Kidney glomerular epithelial cell (primary cell): ENCODE measurements at places on chromosomes 4 and X.

- DNase-seq: no peak
Observed at GRCh38 chrX:14802943-14803710, 69.7 kb downstream of the FANCB start.

DNA sequence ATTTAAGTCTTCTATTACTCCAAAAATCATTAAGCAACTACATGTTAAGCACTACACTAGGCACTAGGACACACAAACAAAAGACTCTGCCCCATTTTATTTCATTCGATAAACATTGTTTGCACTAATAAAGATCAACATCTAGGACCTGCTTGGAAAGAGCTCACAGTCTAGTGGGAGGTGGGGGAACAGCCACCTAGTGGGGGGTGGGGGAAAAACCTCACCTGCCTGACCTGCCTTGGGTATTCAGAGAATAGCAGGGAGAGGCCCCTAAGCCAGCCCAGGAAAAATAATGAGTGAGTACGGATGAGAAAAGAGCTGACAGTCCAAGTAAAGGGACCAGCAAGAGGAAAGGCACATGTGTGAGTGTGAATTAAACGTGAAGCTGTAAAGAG is 52.2 kb downstream of the PRDM5 start:
- no peak for DNase-seq

DNA sequence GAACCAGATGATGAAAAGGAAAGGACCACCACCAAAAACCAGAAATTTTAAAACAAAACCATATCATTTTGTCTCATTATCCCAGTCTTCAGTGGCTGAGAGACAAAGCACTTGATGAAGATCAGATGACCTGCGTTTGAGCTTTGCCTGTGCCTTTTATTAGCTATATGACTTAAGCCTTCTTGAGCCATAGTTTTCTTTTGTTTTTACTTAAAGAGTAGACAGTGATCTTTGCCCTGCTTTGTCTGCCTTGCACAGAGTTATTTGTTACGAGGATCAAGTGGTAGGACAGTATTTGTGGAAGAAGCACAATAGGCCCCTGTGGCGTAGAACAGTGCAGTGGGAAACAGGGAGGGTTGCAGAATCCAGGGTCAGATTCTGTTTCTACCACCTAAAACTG is 89.9 kb downstream of the SLC10A6 start:
- no peak for DNase-seq

- no peak for DNase-seq
Observed at GRCh38 chr4:60345392-60345791, 854.7 kb upstream of the ADGRL3 start.

- no peak for DNase-seq
Observed at GRCh38 chrX:20221902-20222301, 44.8 kb downstream of the RPS6KA3 start.

GRCh38 chrX:54483946-54484345 is 12.1 kb downstream of the FGD1 start:
- no peak for DNase-seq

- DNase-seq: no peak
Observed at GRCh38 chrX:19746919-19747651, 140.3 kb downstream of the SH3KBP1 start.

DNA sequence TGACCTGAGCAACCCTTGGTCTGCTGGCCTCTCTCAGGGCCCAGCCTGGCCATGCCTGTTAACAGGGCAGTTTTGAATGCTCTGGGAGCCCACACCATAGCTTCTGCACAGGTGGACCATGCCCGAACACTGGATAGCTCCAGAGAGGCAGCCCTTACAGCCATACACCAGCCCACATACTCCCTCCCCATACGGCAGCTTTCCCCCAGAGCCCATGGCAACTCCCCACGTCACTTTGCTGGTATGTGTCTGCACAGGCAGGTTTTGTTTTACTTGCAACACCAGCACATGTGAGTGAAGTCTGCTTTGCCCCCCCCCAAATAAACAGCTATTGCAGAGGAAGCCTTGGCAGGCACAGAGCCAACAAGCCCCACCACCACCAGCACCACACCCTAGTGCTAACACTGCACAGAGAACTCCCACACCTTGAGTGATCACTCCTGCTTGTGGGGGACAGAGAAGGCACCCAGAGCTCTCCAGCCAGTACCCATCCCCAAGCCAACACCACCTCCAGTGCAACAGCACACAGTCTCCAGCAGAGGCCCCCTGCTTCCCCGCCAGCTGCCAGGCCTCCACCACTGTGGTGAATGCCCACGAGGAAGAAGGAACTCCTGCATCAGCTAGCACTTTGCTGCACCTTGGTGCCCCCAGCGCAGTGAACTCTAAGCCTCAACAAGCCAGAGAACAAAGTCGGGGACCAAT is 87.3 kb downstream of the STPG2 start:
- DNase-seq: no peak
